Skeletal muscle cell (primary cell): ENCODE measurements at places on chromosomes 5 and 9.

DNA sequence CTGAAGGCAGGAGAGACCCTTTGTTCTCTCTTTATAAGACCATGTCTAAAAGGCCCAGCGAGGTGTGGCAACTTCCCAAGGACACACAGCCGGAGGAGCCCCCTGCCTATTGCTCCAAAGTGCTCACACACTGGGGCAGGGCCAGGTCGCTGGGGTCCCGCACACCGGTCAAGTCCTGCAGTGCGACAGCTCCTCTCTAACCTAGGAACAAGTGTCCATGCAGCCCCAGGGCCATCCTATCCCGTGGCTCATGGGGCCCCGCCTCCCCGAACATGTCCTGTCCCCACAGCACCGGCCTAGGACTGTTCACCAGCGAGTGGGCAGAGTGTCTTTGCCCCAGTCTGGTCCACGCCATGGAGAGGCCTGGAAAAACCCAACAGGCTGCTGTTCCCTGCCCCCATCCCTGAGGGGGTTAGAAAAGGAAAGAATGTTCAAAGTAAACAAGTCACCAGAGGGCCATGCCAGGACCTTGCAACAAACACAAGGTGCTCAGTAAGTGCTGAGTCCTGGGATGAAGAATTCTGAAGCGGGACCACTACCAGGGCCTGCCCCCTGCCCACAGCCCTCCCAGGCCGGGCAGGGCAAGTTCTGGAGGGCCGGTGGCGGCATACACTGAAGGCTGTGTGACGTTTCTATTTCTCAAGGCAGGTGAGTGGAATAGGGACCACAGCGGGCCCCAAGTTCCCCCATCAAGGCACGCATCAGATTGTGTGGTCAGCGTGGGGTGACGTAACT, 938 bp downstream of the NINJ1 start:
- no peak for DNase-seq

DNA sequence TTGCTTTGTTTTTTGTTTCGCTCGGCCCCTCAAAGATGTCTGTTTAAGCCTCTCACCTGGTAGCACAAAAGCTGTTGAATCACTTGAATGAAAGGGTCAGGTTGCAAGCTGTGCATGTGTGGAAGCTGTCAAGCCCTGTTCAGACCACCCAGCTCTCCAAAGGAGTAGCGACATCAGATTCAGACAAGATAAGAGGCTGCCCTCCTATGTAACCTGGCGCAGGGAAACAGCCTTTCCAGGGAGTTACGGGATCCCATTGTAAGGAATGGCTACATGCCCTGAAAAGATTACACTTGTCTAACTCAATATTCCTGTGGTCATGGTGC, 2.9 kb downstream of the FREM1 start:
- DNase-seq, result no peak

- no peak for DNase-seq
Measured at GRCh38 chr9:75120686-75121085, 32.4 kb downstream of the OSTF1 start.

GRCh38 chr9:93884808-93885207, 70.3 kb downstream of the BARX1 start:
- no peak for DNase-seq

- no peak for DNase-seq
Measured at GRCh38 chr9:90637626-90638025, 5.0 kb downstream of the DIRAS2 start.

- DNase-seq, result no peak
Measured at GRCh38 chr9:26800322-26800721, 92.3 kb downstream of the CAAP1 start.

- no peak for DNase-seq
Measured at GRCh38 chr9:8783941-8784340, 984.4 kb upstream of the DMAC1 start.
